ENCODE measurements at places on chromosomes 2 and 18. TPM values are rescaled to one million over a fixed set of nuclear protein-coding genes. Genes with fewer than 3 reads are reported as not detected.

Gene NDUFS1
- total RNA-seq, result 84.6 TPM

Gene APLF
- total RNA-seq, result 15.9 TPM

Gene DLX2
- total RNA-seq, result not detected

Gene CD302
- 51.8 TPM for total RNA-seq

Gene TNFRSF11A
- 11.1 TPM for total RNA-seq

Gene SLC4A5
- total RNA-seq, result 3.8 TPM

Gene TMEM37
- 1.1 TPM for total RNA-seq

Gene METTL8
- 31.2 TPM for total RNA-seq

Gene COL4A4
- 0.90 TPM for total RNA-seq

Gene ACYP2
- total RNA-seq, result 28.1 TPM

Gene SAG
- not detected for total RNA-seq

All from urinary bladder (tissue), 4 donors.